ENCODE measurements at places on chromosomes 2 and 18.

DNA sequence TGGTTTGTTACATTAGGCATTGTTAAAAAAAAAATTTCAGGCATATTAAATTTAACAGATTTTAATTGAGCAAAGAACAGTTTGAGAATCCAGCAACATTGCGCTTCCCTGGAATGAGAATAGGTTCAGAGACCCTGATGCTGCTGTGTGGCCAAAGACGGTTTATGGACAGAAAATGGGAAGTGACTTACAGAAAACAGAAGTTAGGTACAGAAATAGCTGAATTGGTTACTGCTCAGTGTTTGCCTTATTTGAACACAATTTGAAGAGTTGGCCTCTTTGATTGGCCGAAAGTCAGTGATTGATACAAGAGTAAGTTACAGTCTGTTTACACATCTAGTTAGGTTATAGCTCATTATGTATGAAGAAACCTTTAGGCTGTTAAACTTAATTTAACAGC is 6.0 kb upstream of the NEDD4L start:
- DNase-seq = no peak

DNA sequence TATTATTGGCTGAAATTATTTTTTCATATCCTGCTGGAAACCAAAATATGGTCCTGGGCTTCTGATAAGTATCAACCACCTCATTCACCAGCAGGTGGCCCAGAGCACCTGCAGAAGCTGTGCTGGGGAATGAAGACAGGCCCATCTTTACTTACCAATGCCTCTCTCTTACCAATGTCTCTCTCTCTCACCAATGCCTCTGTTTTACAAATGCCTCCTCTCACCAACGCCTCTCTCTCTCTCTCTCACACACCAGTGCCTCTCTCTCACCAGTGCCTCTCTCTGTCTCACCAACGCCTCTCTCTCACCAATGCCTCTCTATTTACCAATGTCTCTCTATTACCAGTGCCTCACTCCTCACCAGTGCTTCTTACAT is 2.3 kb upstream of the MAL start:
- DNase-seq = no peak

DNA sequence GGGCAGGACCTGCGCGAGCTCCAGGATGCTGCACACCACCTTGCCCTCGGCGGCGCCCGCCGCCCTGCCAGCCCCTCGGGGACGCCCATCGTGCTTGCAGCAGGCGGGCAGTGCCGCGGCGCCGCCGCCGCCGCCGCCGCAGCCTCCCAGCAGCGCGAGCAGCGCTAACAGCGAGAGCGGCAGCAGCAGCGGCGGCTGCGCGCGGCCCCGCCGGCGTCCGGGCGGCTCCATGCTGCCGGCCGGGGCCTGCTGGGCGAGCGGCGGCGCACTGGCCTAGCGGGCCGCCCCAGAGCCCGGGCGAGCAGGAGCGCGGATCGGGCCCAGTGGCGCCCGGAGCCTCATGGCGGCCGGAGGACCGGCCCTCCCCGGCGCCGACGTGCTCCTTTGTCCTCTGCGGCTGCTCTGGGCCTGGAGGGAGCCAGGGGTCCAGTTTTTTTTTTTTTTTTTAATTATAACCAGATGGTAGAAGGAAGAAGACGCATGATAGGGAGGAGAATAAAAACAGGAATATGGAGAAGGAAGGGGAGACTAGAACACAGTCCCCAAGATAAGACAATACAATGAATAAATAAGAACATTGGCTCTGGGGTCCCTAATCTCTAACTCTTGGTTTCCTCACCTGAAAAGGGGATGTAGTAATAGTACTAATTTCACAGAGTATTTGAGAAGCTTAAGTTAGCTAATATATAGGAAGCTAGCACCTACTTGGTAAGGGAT is 17.1 kb upstream of the ANKRD62 start:
- DNase-seq = peak; percentile 27

DNA sequence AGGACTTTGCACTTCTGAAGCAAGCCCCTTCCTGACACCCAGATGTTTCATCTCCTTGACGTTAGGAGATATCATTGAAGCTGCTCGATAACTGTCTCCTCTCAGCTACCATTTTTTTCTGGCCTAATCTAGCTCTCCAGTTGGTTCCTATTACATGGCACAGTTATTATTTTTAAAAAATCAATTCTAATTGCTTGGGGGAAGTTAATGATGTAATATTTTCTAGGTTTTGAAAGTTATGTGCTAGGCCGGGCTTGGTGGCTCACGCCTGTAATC is 22.5 kb upstream of the RAB31 start:
- no peak for DNase-seq

DNA sequence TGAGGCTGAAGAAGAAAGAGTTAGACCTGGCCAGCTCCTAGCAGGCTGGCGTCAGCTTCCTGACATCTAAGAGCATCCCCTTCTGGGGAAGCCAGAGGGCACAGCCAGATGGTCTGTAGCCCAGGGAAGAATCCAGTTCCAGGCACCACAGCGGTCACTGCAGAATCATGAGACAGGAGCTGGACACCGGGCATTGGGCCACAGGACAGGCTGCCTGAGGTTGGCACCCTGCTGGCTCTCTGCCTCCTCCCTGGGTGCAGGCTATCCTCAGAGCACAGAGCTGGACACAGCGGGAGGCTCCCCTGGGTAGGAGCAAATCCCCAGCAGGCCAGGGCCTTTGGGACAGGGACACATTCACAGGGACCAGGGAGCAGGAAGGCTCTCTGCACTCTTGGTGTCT is 19.8 kb upstream of the ATOH8 start:
- DNase-seq = no peak

- no peak for DNase-seq
Measured at GRCh38 chr2:215797676-215798075, 215.7 kb downstream of the MREG start.

DNA sequence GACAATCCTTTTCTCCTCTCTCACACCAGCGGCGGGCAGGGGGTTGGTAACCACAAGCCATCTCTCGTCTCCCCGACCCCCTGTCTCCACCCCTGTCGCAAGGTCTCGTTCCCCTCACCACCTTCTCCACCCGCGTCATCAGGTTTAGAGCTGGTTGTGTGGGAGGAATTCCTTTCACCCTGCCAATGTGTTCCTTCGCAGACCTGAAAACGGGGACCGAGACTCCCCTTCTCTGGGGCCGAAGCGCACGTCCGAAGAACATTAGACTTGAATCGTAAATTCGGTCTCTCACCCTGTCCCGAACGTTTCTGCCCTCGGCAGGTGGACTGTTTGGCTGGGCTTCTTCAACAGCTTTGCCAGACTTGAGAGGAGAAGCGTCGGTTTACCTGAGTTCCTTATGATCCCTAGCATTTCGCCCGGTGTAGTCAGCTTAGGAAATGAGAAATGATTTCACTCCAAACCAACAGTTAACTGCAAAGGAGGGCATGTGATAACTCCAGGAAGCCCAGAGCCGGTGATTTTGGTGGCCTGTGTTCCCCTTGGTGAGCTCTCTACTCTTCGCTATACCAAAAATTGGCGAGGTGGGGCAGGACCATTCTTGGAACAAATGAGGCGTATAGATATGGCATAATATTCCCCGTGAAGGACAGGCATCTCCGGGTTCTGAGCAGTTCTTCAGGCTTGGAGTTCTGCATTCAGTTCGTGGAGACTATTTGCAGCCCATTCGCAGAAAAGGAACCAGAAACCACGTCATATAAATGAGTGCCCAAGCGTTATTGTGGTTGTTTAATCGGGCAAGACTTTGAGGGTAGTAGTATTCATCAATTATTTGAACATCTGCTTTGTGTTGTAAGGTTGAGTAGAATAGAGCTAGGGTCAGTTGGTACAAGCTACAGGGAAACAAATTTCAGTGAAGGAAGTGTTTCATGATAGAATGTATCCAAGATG is 694 bp downstream of the CFAP36 start:
- DNase-seq = peak; percentile 19

DNA sequence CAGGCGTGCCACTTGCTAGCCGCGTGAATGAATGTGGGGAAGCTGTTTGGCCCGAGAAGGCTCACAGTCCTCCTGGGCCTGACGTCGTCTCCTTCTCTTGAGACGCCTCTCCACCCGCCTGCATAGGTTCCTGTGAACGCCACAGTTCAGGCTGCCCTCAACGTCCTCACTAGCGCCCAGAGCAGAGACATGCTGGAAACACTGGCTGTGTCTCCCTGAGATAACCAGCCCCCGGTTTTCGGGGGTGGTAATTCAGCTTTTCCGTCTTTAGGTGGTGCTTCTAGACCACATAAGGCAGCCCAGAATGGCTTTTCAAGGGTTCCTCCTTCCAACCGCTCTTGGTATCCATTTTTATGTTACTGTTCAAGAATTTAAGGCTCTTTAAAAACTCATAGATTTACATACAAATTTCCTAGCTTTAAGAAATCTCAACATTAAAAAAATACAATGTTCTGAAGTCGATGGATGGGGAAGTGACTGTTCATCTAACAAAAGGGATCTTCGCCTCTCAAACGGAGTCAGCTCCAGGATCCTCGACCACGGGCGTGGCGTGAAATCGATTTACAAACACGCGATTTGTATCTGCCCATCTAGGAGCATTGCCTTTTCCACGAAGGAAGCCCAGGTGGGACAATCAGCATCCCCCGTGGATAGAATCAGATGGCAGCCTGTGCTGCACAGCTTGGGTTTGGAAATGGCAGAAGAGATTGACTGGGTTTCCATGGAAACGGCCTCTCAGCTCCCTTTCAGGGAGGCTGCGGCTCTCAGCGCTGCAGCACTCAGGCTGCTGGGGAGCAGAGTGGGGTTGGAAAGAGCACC is 110.6 kb upstream of the PXDN start:
- DNase-seq = peak; percentile 29

DNA sequence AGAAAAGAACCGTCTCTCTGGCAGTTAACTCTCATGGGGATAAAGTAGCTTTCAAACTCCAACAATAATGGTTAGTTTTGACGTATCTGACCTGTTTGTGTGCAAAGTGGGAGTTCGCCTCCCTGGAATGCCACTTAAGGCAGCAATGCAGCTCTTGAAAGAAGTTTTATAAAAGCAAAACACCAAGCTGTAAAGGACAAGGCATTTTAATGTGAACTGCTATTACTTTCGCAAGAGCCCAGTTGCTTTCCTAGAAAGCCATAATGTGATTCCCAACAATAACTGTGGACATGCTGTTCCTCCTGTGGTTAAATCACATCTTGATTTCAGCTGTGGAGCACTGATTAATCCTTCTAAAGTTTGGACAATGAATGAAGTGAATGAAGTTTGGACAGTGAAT is 303.7 kb downstream of the PTPRM start:
- DNase-seq = peak; percentile 26

DNA sequence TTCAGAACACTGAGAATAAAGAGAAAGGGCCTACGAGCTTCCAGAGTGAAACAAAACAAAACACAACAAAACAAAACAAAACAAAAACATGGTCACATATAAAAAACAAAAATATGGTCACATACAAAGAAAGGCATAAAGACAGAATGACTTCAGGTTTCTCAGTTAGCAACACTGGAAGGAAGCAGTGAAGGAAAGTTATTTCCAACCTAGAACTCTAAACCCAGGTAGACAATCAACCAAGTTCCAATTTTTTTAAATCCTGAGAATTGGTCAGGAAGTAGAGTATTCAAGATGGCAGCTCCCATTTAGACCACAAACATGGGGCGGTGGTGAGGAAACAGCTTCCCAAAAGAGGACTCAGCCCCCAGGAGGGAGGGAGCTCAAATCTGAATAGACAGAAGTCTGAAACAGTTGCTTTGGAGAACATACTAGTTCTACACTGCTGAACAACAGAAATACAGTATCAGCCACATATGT is 9.1 kb downstream of the DRC1 start:
- DNase-seq = no peak

GRCh38 chr18:28152754-28153153 is 24.2 kb downstream of the CDH2 start:
- DNase-seq = no peak

- no peak for DNase-seq
Measured at GRCh38 chr2:232141591-232141990, 180.1 kb downstream of the DIS3L2 start.

- no peak for DNase-seq
Measured at GRCh38 chr2:12547566-12548170, 169.1 kb upstream of the TRIB2 start.

DNA sequence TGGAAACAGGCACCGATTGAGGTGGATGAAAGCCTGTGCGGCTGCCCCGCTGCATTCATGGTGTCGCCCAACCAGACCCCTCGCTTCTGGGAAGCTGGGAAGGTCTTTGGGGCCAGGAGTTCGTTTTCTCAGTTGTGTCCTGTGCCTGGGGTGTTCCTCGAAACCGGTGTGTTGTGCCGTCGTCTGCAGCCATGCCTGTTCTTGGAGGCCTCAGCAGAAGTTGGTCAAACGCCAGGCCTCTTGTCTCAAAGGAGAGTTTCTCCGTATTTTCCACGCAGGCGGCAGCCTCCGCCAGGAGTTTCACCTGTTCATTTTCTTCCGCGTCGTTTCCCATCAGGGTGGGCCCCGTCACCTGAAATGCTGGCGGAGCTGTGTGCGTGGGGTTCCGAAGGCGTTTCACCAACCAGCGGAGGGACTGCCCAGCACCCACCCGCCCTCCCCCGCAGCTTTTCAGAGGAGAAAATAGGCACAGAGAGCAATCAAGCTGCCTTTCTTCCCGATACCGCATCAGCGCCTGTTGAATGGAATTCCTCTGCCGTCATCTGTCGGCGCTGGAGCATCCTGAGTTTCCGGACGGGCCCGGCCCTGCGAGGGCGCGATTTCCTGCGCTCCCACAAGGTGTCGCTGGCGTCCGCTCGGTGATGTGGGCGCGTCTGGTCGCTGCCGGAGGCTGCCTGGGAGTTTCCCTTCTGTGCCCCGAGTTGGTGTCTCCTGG is 17.0 kb upstream of the NFATC1 start:
- DNase-seq = peak; percentile 58

- DNase-seq = no peak
Measured at GRCh38 chr2:140247451-140248195, 1467.4 kb upstream of the NXPH2 start.

DNA sequence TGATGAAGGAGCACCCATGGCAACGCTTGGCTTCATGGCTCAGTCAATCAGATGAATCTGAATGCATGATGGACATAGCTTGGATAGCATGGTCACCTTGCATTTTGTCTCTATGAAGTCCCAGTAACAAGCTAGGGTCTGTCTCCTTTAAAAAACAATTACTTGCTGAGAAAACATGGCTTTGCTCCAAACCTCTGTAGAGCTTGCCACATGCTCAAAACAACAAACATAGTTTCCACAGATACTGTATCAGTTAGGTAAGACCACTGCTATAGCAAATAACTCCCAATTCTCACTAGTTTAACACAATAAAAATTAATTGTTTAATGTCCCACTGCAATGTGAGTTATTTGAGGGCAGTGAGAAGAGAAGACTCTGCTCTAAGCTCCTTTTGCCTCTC is 401.0 kb downstream of the IRS1 start:
- no peak for DNase-seq

DNA sequence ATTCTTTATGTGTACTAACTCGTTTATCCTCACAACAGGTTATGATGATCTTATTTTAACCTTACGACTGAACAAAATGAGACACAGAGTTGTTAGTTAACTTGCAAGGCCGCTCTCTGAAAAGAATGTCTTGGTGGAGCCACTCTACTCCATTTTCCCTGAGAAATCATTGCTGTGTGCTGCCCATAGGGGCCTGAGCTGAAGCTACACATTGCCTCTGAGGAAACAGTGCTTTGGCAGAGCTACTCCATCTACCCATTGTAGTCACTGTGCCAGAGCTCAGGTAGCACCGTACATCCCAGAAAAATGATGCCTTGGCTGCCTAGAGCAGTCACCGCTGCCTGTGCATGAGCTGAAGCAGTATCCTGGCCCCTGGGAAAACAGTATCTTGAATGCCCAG is 61.6 kb downstream of the GULP1 start:
- DNase-seq = no peak

GRCh38 chr2:196597531-196597930 is 42.0 kb upstream of the CCDC150 start:
- DNase-seq = no peak

GRCh38 chr2:165794536-165794928 is 485 bp upstream of the GALNT3 start:
- no peak for DNase-seq

- no peak for DNase-seq
Measured at GRCh38 chr2:37005118-37005868, 39.0 kb upstream of the STRN start.

Data from A549 (cell line).